ENCODE measurements at places on chromosomes 2 and 18.

- no peak for DNase-seq
These were observed 372.8 kb upstream of the RAB6C start for GRCh38 chr2:129606496-129607270.

GRCh38 chr18:36499938-36500337 is 202.4 kb downstream of the FHOD3 start:
- no peak for DNase-seq

GRCh38 chr18:49016648-49017539 is 66.1 kb upstream of the SMAD7 start:
- no peak for DNase-seq

GRCh38 chr2:187447336-187447735 is 716 bp downstream of the CALCRL start:
- no peak for DNase-seq

- no peak for DNase-seq
These were observed 41.1 kb upstream of the ARL5A start for GRCh38 chr2:151869291-151869690.

- DNase-seq: no peak
These were observed 46.8 kb downstream of the COMMD1 start for GRCh38 chr2:61952288-61952687.

- no peak for DNase-seq
These were observed 118.8 kb downstream of the ZNF516 start for GRCh38 chr18:76376225-76376624.

DNA sequence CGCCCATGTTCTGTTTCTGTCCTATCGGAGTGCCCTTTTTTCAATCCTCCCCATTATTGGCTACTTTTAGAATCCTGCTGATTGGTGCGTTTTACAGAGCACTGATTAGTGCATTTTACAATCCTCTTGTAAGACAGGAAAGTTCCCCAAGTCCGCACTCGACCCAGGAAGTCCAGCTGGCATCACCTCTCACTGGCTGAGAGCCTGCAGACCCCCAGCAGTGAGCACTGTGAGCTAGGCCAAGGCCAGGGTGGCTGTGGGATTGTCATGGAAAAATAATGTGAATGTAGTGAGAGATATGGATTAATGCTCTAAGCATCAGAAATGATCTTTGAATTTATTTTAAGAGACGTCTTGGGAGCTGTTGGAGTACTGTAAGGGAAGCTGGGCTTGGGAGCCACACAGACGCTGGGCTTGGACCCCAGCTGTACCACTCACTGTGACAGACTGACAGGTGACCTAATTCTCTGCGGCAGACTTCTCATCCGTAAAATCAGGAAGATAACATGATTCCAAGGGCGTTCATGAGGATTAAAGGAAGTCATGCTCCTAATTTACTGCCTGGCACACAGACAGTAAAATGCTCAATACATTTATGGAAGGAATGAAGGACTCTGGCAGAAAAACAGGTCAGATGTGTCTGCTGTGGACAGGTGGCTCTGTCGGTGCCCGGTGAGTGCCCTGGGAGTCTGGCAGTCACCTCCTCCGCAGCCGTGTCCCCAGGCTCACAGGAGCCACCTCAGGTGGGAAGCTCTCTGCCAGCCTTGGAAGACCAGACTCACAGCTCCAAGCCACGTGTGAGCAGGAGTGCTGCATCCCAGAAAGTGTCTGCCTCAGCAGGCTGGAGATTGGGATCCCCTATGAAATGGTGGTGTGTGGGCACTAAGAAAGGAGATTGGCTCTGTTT is 105.5 kb downstream of the FAM168B start:
- DNase-seq: peak; percentile 54

DNA sequence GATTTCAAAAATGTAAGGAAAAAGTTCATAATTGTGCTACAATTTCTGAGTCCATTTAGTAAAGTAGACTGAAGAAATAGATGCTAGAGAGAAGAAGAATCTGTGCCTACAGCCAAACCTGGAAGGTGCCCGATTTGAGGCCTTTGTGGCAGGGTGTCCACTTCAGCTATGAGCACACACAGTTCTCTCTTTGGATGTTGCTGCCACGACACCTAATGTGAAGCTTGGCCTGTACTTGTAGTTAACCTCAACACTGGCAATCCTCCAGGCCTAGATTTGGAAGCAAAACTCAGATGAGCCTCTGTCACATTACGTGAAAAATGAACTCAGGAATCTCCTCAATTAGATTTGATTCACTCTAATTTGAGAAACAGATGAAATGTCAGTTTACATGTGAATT is 90.1 kb upstream of the LRP1B start:
- no peak for DNase-seq

Data from NCI-H2029 (cell line).